ENCODE measurements at places on chromosomes 5 and 9.

DNA sequence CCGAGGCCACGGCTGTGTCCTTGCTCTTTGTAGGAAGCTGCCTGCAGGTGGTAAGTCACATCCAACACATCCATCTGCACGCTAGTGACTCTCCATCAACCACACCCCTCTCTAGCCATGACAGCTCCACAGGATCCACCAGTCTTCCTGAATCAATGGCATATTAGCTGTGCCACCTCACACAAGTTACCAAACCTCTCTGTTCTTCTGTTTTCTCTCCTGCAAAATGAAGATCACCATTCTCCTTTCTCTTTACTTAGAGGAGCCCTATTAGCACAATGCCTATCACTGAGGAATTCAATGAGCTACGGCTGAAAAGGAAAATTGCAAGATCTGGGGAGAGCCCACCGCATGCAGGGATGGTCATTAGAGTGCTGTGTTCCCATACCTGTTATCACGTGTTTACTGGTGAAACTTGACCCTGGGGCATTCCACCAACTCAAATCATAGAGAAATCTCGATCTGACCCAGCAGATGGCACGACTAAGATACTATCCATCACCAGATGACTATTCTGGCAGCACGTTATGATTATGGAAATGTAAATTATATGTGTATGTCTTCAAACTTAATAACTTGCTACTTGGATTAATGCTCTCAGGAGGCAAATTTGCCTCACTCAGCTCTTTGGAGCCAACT, 20.9 kb downstream of the WHRN start:
- DNase-seq = no peak

DNA sequence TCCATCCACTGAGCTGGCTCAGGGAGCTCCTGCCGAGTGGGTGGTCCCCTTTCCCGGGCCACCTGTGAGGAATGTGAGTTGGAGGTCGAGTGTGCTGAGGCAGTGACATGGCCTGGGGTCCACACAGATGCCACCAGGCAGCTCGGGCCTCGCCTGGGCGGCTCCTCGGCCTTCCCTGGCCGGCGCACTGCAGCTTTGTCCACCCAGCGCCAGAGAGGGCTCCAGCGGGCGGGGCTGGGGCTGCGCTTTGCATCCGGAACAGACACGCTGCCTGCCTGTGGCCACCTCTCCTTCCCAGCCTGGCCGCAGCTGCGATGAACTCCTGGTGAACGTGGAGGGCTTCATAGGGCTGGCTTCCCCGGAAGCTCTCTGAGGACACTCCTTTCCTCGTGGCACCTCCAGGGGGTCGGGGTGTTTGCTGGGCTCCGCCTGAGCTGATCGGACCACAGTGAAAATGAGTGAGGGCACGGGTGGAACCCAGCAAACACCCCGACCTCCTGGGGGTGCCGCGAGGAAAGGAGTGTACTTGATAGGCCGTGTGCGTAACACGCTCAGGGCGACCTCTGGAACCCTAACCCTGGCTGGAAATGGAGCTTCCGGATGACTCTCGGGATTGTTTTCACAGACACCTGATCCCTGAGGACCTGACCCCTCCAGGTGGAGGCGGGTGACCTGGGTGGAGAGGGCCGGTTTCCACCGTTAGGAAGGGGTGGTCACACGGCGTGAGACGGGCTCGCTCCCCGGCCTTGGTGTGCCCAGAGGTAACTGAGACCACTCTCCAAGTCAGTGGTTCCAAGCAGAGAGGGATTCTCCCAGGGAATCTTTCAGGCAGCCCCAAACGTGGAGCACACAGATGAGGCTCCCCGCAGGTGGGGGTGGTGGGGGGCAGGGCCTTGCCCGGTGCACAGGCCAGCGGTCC, 31.8 kb upstream of the RXRA start:
- DNase-seq = no peak

- DNase-seq = no peak
These were observed 236.7 kb downstream of the CDH18 start for GRCh38 chr5:19751326-19751725.

- DNase-seq = no peak
These were observed 59.0 kb downstream of the MAP1B start for GRCh38 chr5:72166070-72166979.

GRCh38 chr9:133701321-133701980, 36.7 kb downstream of the SARDH start:
- no peak for DNase-seq

DNA sequence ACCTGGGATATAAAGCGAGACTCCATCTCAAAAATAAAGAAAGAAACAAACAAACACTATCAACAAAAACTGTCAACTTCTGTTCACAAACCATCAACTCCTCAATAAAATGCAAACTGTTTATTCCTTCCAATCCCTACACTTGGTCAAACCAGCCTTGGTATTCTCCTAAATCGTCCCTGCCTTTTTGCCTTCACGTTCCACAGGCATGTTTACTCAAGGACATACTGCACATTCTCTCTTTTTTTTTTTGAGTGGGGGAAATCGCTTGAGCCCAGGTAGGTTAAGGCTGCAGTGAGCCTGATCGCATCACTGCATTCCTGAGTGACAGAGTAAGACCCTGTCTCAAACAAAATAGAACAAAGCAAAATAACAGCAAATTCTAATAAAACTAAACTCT, 13.0 kb downstream of the UBAP2 start:
- DNase-seq = no peak

DNA sequence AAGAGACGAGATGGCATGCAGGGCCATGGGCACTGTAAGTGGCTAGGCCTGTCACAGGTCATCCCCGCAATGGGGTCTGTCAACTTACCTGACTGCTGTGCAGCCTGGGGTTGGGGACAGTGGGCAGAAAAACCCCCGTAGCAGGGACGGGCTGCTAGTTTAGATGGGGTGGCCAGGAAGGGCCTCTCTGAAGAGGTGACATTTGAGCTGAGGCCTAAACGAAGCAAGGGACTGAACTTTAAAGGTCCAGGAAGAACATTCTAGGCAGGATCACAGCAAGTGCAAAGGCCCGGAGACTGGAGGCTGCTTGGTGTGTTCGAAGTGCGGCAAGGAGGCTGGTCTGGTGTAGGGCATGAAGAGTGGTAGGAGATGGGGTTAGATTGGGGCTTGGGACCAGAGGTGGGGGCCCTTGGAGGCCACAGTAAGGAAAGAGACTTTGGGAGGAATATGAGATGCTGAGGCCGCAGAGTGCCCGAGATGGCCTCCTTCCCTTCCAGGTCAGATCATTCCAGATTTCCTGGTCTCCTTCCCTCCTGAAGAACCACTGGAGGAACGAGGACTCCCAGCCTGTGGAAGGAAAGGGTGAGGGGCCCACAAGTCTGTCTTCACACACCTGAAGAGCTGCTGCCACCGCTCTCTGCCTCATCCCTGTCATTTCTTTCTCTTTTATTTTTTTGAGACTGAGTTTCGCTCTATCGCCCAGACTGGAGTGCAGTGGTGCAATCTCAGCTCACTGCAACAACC, 37.9 kb upstream of the SH3PXD2B start:
- DNase-seq = no peak

DNA sequence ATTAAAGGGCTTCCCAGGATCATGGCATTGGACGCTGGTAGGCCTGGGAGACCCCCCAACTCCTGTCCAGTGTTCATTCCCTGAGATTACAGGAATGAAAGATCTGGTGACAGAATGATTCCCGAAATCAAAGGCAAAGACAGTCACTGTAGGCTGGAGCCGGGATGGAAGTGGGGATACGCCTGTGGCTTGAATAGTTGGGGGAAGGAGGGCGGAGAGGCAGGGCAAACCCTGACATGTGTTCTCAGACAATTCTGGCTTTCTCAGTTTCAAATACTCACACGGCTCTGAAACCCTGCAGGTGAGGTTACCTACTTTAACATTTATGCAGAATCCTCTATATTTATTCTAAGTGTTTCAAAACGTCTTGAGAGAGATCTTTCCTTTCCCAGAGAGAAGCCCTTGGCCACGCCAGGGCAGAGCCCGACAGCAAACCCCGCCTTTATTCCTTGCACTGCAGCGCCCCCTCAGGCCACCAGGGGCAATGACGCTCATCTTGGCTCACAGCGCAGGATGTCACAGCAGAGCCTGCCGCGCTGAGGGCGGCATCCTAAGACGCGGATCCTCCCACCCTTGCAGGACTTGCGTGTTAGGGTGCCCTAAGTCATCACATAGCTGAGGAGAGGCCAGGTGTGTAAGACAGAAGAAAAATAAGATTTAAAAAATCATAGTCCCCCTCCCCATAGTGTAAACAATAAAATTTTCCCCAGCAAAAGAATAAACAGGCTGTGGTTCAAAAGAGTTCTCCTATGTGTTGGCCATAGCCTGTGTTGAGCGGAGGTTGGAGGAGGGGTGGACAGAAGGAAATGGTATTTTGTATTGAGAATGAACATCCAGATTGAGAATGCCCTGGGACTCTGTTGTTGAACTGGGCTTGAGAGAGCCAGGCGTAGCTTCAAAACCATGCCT, 284.5 kb downstream of the NTRK2 start:
- peak; percentile 37 for DNase-seq

DNA sequence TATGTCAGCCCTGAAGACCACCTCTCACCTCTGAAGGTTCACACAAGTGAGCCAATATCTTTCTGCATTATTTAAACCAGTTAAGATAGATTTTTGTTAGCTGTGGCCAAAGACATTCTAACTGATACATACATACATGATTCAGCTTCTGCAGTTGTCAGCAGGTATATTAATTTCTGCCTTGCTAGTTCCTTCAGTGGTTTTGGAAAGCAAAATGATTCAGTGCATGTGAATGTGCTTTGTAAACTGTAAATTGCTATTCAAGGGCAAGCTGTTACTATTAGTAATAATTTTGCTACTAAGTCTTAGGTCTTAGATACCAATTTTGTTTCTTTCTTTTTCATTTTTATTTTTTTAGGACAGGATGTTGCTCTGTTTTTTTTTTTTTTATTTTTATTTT, 89.2 kb upstream of the ERBIN start:
- no peak for DNase-seq

DNA sequence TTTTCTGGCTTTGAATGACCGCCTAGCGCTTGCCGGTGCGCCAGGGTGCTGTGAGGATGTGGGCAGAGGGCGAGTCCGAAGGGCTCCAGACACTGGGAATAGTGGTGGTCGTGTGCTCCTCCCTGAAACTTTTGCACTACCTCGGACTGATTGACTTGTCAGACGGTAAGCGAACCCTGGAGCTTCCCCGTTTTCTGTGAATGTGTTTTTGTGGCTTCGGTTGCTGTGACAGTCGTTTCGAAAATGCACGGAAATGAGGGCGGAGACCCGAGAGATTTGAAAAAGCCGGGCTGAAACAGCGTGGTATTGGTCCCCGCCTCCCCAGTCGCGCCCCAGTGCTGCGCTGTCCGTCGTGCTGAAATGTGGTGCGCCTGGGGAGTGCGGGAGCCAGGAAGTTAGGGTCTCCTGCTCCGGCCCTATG, 102.5 kb upstream of the GABRP start:
- no peak for DNase-seq

DNA sequence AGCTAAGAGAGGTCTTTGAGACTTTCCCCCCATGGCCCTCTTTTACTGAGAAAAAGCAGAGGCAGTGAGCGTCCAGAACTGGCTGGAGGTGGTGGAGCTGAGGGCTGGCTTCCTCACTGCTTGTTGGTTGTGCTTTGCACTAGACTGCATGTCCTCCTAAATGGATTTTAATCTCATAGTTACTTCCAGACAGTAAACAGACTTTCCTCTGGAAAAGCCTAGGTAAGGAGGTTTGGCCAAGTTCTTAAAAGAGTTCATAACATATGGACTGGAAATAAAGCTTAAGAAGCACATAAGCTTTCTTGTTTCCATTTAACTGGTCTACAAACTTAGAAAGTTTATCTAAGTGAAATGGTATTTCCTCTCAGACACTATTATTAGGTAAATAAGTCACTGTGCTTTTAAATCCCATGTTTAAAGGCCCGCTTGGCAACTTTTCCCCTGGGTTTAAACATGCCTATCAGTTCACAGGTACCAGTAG, 2.0 kb downstream of the ASPN start:
- no peak for DNase-seq

DNA sequence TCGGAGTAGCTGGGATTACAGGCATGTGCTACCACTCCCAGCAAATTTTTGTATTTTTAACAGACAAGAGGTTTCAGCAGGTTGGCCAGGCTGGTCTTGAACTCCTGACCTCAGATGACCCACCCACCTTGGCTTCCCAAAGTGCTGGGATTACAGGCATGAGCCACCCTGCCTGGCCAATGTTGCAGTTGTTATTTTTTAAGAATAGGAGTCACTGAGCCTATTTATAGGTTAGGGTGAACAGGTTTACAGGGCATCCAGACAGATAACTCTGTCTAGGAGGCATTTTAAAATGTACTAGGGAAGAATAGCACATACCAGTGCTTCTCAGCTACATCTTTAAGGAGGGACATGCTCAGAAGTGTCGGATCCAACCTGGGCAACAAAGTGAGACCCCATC, 60.1 kb upstream of the BNC2 start:
- no peak for DNase-seq

DNA sequence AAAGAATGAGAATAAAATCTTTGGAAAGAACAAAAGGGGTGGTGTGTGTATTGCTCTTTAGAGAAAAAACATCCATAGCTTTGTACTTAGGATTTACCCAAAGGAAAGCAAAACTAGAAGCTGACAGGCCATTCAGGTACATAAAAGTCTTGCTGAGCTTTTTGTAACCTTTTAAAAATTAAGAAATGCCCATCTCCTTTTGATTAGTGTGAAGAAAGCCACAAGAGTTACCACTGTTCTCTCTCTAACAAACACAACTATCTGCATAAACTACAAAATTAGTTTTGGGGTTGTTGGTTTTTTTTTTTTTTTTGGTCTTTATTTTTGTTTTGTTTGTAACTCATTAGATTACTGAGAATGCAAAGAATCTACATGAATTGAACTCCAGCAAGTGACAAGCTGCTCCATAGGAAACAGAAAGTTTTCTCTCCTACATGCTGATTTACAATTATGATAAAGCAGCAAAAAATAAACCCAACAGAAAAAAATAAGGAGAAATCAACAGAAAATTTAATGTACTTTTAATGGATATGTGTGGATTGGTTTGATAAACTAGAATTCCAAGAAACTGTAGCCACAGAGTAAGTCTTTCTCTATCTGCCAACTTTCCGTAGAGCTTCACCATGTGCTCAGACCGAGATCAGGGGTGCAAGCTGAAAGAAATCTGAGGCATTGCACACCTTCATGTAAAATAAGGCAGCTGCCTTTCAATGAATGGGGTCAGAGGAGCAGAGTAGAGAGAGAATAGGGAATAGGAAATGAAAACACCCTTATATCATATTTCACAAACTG, 12.3 kb downstream of the BAAT start:
- no peak for DNase-seq

DNA sequence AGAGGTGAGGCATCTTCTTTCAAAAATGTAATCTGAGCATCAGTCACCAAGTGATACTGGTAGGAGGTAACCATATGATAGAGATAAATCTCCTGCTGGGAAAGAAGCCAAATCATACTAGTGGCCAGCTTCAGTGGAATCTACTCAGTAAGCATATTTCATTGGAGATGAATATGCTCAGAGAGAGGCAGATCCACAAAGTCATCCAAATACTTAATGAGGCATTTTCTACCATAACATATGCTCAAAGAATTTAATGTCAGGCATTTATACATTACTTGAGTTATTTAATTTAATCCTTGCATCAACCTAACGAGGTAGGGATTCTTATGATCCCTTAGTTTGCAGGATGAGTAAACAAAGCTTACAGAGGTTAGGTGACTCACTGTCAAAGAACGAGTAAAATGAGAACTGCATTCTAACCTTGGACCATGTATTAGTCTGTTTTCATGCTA, 50.9 kb upstream of the DMRTA1 start:
- DNase-seq = no peak
